Stimulated activated CD4-positive, alpha-beta T cell treated with anti-CD3 and anti-CD28 coated beads, Interleukin-12 subunit alpha, Interleukin-12 subunit beta, amount 100 ng/mL, for 24 hours (primary cell): ENCODE measurements at places on chromosomes 4 and X.

- no peak for DNase-seq
These were observed 99.5 kb downstream of the ZNF827 start for GRCh38 chr4:145839151-145839550.

DNA sequence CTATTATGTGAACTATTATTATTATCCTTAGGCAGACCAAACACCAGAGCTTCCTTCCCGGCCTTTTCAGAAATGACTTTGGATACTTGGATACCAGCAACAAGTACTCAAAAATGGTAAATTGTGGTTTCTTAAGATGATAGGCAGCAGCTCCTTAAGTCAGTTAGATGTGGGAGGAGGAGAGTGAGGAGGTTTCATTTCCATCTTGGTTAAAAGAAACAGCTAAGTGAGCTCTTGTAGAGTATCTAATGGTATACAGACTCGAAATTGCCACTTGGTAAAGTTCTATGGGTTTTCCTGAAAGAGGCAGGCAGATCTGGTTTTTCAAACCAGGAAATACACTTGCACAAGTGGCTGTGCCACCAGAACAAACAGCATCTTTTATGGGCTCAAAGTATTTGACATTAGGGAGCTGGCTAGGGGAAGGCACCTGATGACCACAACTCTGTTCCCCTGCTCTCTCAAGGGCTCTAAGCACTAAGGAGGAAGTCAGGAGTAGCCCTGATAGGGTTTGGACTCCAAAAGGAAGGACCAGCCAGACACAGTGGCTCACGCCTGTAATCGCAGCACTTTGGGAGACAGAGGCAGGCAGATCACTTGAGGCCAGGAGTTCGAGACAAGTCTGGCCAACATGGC is 130.9 kb downstream of the TMEM164 start:
- DNase-seq: no peak

DNA sequence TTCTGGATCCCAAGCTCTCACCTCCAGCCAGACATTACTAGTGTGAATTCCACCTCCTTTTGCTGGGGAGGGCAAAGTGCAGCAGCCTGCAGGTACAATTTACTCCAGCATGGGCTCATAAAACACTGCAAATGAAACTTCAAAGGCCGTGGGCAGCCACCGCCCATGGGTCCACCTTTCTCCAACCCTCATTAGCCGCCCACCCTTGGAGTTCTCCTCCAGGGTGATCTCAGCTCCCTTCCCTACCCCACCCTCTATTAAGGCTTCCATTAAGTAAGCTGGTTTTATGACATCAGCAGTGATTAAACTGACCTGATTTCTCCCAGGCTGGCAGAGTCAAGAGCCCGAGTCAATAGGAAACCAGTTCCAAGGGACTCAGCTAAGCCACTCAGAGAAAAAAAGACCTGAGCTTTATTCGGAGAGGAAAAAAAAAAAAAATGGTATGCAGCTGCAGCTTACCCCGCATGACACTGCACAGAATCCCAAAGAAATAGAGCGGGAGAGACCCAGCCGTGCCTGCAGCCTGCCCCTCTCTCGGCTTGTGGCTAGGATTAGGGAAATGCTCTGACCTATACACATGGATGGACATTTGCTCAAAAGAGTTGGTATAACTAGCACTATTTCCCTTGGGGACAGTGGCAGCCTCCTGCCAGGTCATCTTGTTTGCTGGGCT is 319.6 kb downstream of the PTTG2 start:
- DNase-seq: no peak

DNA sequence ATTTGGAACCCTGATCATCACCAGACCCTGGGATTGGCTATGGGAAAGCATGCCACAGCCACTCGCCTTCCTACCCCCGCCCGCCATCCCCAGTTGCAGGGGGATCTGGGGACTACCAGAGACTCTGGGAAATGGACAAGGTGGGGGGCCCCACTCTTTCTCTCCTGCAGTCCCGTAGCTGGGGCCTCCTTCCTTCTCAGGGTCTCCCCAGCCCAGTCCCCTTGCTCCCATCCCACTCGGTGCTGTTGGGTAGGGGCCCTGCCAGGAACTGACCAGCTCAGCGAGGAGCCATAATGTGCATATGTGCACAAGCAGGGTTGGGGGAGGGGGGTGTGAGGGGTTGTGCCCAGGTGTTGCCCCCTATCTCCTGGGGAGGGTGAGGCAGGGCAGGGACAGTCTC is 3.4 kb upstream of the USP11 start:
- DNase-seq: no peak

GRCh38 chr4:11073621-11074051 is 355.1 kb downstream of the HS3ST1 start:
- DNase-seq: no peak
